Heart left ventricle (tissue), 16 donors: ENCODE measurements at places on chromosomes 4 and X. TPM values are rescaled to one million over a fixed set of nuclear protein-coding genes. Genes with fewer than 3 reads are reported as not detected.

- no peak overlapping the region for H3K27ac ChIP-seq
- H3K4me1 ChIP-seq: no peaks in the 10 kb centered on the region
- DNase-seq: no peak
- no peaks in the 10 kb centered on the region for H3K36me3 ChIP-seq
- H3K4me3 ChIP-seq: no peak overlapping the region
Measured at GRCh38 chrX:13464599-13465275, 104.7 kb upstream of the EGFL6 start.

Gene PPEF2
- not detected for total RNA-seq

Gene TRAM1L1
- total RNA-seq: 1.2 TPM

Gene RAB41
- not detected for total RNA-seq

Gene PIGA
- total RNA-seq: 7.0 TPM

- H3K27me3 ChIP-seq: no peaks in the 10 kb centered on the region
- no peak overlapping the region for H3K27ac ChIP-seq
- H3K36me3 ChIP-seq: peaks cover 3% of the 10 kb centered on the region
- DNase-seq: no peak
- H3K4me3 ChIP-seq: no peak overlapping the region
Measured at GRCh38 chr4:8041868-8042267, 102.2 kb upstream of the AFAP1 start.

DNA sequence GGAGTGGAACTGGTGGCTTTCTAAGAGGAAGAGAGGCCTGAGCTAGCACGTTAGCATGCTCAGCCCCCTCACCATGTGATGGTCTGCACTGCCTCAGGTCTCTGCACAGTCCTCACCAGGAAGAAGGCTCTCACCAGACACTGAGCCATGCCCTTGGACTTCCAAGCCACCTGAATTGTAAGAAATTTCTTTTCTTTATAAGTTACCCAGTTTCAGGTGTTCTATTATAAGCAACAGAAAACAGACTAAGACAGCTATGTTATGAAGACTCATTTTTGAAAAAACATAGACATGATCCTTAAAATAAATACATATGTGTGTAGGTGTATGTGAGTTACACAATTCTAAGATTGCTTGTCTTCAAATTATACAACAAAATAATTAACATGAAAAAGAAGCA is 74.7 kb downstream of the CEP44 start:
- H3K36me3 ChIP-seq: no peaks in the 10 kb centered on the region
- H3K27ac ChIP-seq: no peak overlapping the region
- no peaks in the 10 kb centered on the region for H3K4me1 ChIP-seq
- no peak for DNase-seq

Gene L1CAM
- 1.4 TPM for total RNA-seq

DNA sequence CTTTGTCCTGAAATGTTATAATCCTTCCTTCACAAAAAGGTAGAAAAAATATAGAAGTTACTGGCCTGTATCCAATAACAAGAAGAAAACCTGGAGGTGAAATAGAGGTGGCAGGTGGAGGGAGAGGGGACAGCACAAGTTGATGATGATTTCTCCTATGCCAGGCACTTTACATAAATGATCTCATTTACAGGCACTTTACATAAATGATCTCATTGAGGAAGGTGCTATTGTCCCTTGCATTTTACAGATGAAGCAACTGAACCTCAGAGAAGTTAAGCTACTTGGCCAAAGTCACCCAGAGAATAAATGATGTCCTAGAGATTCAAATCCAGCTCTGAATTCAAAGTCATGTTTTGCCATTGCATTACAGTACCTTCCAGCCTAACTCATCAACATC is 7.1 kb upstream of the OPHN1 start:
- no peaks in the 10 kb centered on the region for H3K36me3 ChIP-seq
- no peak overlapping the region for H3K4me3 ChIP-seq
- H3K27me3 ChIP-seq: no peaks in the 10 kb centered on the region
- no peak overlapping the region for H3K27ac ChIP-seq

Gene CT47B1
- not detected for total RNA-seq

DNA sequence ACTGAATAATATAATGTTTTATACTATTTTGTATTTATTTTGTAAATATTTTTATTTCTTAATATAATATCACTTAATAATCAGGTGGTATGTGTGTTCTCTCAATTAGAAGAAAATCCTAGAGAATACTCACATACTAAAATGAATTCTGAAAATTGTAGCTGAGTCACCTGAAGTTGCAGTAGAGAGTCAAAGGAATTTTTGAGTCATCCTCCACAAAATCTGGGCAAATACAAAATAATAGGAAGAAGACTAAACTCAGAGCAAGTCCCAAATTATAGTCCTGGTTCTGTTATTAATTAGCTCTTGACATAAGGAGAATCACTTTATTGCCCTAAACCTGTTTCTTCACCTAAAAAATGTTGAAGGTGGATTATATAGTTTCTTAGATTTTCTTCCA is 57.8 kb downstream of the SPATA4 start:
- no peaks in the 10 kb centered on the region for H3K4me1 ChIP-seq
- no peaks in the 10 kb centered on the region for H3K27me3 ChIP-seq
- no peaks in the 10 kb centered on the region for H3K36me3 ChIP-seq
- no peak overlapping the region for H3K27ac ChIP-seq
- DNase-seq: no peak

Gene ARHGAP36
- not detected for total RNA-seq

Gene ASB5
- total RNA-seq: 3.2 TPM

DNA sequence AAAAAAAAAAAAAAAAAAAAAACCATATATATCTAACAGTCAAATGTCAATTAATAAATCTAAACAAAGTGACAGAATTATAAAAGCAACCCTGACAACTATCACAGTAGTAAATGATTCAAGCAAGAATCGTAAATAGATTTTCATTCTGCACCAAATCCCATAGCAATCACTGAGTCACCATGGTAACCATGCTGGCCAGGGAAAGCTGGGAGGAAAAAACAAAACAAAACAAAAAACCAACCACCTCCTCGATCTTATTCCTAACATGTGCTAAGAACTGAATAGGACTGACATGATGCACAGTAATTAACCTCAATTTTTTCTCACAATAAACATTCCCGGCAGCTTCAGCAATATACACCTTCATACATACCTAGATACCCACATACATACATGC is 30.6 kb upstream of the RAB40A start:
- no peak overlapping the region for H3K4me3 ChIP-seq
- H3K4me1 ChIP-seq: no peaks in the 10 kb centered on the region
- no peaks in the 10 kb centered on the region for H3K27me3 ChIP-seq
- no peak overlapping the region for H3K27ac ChIP-seq
